Progenitor cell of endocrine pancreas (in vitro differentiated cells): ENCODE measurements at places on chromosomes 16 and 17.

DNA sequence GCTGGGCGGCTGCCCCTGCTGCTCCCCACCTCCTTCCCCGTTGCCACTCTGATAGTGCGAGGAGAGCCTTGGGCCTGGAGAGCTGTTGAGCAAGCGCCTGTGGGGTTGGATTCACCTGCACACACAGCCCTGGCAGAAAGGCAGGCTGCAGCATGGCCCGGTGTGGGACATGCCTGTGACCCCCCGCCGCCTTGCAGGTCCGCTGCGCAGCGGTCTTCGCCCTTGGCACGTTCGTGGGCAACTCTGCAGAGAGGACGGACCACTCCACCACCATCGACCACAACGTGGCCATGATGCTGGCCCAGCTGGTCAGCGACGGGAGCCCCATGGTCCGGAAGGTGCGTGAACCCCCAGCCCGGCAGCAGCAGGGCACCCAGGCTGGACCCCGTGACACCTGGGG, 106.8 kb upstream of the CHMP6 start:
- DNase-seq, result no peak
- no peak overlapping the region for H3K4me3 ChIP-seq
- no peaks in the 10 kb centered on the region for H3K27me3 ChIP-seq
- no peak overlapping the region for H3K27ac ChIP-seq

DNA sequence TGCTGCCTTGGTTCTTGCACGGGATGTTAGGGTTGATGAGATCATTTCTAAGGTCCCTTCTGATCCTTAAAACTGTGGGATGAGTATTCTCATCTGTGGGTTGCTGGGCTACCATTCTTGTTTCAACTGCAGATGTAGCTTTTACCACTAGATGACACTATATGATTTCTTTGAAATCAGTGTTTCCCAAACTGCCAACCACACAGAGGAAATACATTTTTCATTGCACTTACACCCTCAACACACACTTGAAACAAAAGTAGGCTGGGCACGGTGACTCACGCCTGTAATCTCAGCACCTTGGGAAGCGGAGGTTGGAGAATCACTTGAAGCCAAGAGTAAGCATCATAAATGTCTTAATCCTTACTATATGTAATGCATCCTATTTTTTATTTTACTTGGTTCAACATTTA, 15.3 kb downstream of the LCMT1 start:
- DNase-seq, result no peak
- no peaks in the 10 kb centered on the region for H3K27me3 ChIP-seq
- peaks cover 3% of the 10 kb centered on the region for H3K36me3 ChIP-seq
- H3K27ac ChIP-seq, result no peak overlapping the region

DNA sequence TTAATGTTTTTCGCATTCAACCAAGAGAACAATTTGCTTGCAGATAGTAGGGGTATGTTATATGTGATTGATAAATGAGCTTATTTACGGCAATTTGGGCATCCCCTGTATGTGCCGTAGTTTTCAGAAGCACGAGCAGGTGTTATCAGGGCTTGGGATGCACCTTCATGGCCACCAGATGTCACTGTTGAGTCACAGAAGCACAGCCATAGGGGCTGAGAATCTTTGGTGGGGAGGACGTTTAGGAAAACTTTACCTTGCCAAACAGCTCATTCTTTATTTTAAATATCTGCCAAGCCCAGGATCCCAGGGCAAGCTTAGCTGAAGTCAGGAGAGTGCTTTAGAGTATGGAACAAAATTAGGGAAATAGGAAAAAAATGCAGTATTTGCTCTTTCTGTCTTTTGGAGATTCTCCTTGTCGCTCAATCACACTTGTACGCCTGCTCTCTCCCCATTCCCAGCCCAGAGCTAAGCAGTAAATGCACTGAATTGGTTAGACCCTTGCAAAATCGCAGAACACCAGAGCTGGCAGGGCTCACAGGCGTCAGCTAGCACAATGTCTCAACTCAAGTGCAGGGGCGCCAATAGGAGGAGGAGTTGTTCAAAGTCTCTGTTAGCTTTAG, 93.6 kb upstream of the MPHOSPH6 start:
- no peak overlapping the region for H3K4me3 ChIP-seq
- H3K36me3 ChIP-seq, result no peaks in the 10 kb centered on the region
- peak; percentile 28 for DNase-seq
- H3K27ac ChIP-seq, result no peak overlapping the region
- H3K27me3 ChIP-seq, result peaks cover 55% of the 10 kb centered on the region

DNA sequence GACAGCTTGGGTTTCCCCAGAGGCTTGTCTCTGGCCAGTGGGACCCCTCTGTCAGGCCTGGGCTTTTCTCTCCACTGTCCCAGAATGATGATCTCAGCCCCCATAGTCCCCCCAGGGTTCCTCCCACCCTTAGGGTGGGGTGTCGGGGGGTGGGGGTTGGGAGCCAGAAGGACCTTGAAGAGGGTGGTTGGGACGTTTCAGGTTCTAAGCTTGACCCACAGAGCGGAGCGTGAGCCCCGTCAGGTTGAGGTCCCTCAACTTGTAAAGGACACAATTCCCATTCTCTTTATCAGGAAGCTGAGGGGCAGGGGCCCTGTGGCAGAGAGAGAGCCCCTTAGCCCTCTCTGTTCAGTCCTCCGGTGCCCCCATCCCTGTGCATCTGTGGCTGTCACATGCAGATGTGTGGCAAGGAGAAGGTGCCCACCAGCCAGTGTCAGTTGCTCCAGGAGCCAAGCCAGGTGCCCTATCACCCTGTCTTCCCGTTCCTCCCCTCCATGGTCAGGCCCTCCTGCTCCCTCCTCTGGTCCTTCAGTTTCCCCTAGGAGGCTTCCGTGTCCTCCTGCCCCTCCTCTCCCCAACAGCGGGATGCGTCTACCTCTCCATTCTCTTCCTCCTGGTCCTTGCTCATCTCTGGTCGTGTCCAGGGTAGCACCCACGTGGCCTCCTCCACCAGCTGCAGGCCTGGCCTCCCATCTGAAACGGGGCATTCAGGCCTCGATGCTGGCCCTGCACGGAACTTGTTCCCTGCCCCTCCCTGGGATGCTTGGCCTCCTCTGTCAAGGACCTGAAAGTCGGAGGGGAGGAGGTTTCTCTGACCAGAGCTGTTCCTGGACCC, 1.5 kb upstream of the NTN3 start:
- peak overlapping the region; percentile 38 for H3K4me3 ChIP-seq
- peaks cover 18% of the 10 kb centered on the region for H3K27me3 ChIP-seq

GRCh38 chr17:81432941-81433340, 37.7 kb downstream of the BAHCC1 start:
- H3K36me3 ChIP-seq, result no peaks in the 10 kb centered on the region
- H3K4me3 ChIP-seq, result no peak overlapping the region
- H3K4me1 ChIP-seq, result no peaks in the 10 kb centered on the region
- DNase-seq, result no peak
- no peaks in the 10 kb centered on the region for H3K27me3 ChIP-seq
